AG09309 (cell line): ENCODE measurements at places on chromosomes 11 and 22.

GRCh38 chr11:117214404-117215110, 15.4 kb downstream of the TAGLN start:
- no peak for DNase-seq

GRCh38 chr11:120268686-120269085, 28.7 kb downstream of the POU2F3 start:
- no peak for DNase-seq

- no peak for DNase-seq
Measured at GRCh38 chr11:82987997-82988396, 83.7 kb downstream of the RAB30 start.

GRCh38 chr11:110182886-110183285, 89.7 kb downstream of the ZC3H12C start:
- no peak for DNase-seq

DNA sequence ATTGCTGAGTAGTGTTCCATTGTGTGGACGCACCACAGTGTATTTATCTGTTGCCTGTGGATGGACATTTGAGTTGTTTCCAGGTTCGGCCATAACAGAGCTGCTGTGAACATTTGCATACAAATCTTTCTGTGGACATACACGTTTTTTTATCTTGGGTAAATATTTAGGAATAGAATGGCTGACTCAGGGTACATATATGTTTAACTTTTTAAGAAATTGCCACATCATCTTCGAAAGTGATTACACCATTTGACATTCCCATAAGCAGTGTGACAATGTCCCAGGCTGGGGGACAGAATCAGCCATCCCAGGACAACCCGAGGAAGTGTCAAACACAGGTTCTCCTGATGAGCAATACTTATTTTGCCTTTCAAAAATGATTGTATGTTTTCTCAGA, 87.9 kb downstream of the OSBP2 start:
- DNase-seq, result no peak

DNA sequence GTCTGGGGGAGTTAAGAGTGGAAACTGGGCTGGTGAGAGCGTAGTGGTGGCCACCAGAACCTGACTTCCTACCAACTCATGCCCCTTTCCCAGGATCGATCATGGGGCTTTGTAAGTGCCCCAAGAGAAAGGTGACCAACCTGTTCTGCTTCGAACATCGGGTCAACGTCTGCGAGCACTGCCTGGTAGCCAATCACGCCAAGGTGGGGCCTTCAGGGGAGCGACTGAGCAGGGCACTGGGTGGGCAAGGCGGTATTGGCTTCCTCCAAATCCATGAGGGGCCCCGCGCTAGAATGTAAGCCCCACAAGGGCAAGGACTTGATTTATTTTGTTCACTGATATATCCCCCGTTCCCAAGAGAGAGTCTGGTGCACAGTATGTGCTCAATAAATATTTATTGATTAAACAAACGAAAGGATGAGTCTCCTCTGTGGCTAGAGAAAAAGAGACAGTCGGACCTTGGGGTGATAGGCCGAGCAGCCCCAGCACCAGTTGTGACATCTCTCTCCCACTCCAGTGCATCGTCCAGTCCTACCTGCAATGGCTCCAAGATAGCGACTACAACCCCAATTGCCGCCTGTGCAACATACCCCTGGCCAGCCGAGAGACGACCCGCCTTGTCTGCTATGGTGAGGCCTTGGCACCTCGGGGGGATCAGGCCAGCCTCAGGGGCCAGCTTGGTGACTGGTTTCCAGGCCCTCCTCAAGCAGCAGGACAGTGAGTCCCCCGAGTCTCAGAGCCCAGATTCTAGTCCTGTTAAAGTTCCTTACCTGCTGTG, 765 bp downstream of the ZFPL1 start:
- DNase-seq, result no peak

DNA sequence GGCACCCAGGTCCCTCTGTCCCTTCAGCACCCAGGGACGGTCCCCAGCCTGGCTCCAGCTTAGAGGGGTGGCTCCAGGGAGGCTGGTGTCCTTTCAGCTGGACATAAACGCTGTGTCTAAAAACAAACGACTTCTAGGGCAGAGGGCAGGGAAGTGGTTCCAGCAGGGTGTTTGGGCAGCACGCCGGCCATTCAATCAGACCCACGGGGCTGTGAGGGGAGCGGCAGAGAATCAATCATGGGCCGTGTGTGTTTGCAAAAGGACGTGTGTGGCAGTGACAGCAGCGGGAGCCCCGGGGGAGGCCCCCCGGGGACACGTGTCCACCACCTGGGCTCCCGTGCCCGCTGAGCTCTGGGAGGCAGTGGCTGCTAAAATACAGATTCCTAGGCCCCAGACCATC, 127.7 kb downstream of the MN1 start:
- DNase-seq, result no peak

- DNase-seq, result no peak
Measured at GRCh38 chr11:28966951-28967350, 858.8 kb downstream of the METTL15 start.

- DNase-seq, result no peak
Measured at GRCh38 chr11:13965337-13965736, 2.8 kb downstream of the SPON1 start.

DNA sequence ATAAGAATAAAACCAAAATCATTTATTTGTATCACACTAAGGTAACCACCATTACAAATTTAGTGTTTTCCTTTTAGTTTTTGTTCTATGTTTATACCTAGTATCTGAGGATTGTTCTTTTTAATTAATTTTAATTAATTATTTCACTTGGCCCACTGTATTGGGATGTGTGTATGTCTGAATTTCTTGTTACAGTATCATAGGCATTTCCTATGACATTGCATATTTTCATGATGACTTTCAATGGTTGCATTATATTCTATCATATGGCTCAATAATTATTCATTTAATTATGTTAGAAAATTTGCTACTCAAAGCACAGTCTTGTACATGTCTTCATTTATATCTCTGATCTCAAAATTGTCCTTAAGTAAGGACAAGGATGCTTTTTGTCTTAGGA, 41.0 kb downstream of the C11orf71 start:
- DNase-seq, result no peak

DNA sequence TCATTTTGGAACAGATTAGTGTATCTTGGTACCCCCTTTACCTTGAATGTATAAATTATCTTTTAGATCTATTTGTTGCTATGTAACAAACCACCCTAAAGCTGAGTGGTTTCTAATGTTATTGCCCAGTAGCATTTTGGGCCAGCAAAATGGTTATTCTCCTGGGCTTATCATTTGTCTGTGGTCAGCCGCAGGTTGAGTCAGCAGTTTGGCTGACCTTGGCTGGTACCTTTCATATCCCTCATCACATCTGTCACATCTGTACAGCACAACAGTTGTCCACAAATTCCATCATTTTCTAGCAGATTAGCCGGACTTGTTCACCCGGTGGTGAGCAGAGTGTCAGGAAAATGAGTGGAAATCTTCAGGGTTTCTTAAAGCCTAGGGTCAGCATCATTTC, 588.5 kb upstream of the ARHGAP42 start:
- DNase-seq, result no peak

DNA sequence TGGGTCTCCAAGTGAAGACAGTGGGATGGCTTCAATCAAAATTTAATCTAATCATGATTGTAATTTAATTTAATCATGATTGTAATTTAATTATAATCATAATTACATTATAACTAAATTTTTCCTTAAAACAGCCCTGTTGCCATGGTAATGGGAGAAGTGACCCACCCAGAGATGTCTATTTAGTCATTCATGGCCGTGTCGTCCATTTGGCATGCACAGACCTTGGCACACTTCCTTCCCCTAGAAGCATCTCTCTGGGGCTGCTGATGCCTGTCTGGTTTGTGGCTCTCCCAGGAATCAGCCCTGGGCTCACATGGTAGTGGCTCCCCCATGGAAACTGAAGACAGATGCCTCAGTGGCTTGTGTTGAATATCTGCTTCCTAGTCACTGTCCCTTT, 27.0 kb downstream of the P4HA3 start:
- DNase-seq, result no peak

- DNase-seq, result no peak
Measured at GRCh38 chr11:44659641-44660040, 67.1 kb upstream of the TSPAN18 start.

GRCh38 chr11:123391646-123392348, 38.3 kb upstream of the GRAMD1B start:
- no peak for DNase-seq

GRCh38 chr11:116828632-116829524, 829 bp upstream of the APOC3 start:
- DNase-seq, result no peak

- no peak for DNase-seq
Measured at GRCh38 chr11:36352922-36353321, 56.8 kb downstream of the PRR5L start.

DNA sequence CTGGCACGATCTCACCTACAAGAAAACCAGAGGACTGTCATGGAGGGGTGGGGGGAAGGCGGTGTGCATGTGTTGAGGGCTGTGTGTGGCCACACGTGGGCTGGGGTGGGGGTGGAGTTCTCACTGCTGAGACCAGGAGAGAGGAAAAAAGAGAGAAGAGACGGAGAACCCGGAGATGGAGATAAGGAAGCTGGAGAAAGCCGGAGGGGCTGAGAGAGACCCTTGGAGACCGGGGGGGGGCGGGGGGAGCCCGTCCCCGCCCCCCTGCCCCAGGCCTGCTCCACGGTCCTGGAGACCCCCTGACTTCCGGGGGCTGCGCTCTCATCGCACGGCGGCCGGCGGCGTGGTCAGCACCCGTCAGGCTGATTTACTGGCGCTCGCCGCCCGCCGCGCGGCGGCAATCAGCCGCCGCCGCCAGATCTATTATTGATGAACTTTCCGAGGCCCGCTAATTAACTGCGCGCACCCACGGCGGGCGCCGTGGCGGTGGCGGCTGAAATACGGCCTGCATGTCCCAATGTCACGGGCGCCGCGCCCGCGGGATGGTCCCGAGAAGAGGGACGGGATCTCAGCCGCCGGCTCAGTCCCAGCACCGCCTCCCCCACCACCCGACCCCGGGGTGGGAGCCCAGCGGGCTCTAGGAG, 187.4 kb downstream of the MN1 start:
- no peak for DNase-seq

- no peak for DNase-seq
Measured at GRCh38 chr11:95293116-95293515, 62.1 kb upstream of the SESN3 start.

- no peak for DNase-seq
Measured at GRCh38 chr22:20591295-20591645, 83.9 kb downstream of the MED15 start.

GRCh38 chr11:120126620-120127019, 11.3 kb downstream of the TRIM29 start:
- DNase-seq, result no peak

- no peak for DNase-seq
Measured at GRCh38 chr11:77512092-77512491, 38.2 kb upstream of the PAK1 start.

- DNase-seq, result no peak
Measured at GRCh38 chr11:71248251-71248570, 4.2 kb downstream of the SHANK2 start.

- no peak for DNase-seq
Measured at GRCh38 chr11:6387811-6388599, 2.3 kb upstream of the SMPD1 start.

DNA sequence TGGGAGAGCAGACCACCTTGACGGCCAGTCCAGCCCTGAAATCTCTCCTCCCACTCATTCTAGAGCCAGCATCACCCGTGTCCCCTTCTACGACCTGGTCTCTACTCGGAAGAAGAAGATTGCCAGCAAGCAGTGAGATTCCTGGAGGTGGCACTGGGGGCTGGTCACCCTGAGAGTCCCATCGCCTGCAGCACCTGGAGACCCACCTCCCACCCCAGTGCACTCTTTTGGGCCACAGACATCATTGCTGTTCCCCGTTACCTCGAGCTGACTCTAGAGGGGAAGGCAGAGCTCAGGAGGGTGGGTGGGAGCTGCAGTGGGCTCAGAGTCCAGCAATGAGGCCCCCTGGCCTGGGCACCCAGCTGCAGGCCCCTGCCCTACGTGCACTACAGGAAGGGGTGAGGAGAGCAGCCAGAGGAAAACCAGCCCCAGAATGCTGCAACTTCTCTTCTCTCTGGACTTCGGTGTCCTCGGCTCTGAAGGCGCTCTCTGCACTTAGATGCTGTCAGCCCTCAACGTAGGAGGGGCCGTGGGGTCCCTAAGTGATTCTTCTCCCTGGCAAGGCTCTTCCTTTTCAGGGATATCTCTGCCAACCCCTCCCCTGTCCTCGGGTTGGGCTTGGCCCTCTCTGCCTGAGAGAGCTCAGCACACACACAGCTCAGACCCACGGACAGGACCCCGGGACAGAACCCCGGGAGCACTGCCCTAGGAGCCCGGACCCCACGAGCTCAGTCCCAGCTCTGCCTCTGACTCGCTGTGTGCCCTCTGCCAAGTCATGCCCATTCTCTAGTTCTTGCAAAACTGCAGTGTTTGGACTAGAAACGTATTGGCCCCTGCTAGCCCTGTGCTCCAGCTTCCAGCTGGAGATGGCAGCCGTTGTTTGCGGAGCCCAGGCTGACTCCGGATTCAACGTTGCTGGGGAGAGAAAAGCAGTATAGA, 31.3 kb downstream of the CYTH4 start:
- DNase-seq, result no peak

DNA sequence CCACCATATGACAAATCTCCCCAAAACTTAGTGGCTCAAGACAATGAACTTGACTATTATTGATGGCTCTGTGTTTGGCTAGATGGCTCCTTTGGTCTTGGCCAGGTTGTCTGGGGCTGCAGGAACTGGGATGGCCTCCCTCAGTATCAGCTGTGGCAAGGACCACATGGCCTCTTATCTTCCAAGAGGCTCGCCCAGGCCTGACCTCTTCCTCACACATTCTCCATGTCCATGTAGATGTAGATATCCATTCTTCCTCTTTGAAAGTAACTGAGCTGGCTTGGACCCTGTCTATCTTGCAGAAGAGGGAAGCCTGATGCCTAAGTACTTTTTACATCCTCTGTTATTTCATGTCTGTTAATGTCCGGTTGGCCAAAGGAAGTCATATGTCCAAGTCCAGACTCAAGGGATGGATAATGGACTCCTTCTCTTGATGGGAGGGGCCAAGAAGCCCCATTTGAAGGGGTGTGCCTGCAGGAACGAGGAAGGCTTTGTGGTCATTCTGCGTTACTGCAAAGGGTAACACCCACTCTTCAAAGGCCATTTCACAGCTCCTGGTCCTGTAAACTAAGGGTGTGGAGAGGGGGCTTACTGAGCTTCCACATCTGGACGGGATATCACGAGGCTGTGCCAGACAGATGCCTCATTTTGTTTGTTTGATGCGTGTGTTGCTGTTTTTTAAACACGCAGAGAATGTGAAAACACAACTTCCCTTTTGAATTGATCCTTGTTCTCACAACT, 87.1 kb downstream of the GRIK4 start:
- no peak for DNase-seq
